NCI-H510A (cell line): ENCODE measurements at places on chromosomes 4 and X.
A peak's percentile ranks its signal among the peaks of the same experiment; 100 is the strongest.

DNA sequence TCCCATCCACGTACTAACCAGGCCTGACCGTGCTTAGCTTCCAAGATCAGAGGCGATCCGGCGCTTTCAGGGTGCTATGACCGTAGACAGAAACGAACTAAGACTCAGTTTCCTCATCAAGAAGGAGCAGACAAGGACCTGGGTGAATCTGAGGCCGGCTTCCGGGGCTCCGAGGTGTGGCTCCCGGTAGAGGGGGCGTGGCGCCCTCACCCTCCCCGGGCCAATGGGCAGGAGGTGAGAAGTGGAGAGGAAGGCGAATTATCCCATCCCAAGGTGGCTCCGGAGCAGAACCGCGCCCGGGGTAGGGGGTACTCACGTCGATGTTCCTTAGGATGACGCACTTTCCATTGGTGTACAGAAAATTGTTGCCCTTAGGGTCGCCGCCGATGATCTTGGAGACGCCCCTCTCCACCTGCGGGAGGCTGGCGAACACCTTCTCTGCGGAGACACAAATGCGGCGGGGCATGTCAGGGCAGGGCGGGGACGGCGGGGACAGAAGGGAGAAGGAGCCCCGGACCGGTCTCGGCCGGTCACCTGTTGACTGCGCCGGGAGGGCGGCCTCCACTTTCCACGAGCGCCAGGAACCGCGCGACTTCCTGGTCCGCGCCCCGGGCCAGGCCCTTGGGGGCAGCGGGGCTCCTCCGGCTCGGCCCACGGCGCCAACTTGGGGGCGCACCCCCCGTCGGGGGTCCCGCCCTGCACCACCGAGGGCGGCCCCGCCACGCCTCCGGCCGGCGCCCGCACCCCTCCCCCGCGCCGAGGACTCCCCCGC lies 616 bp downstream of the WDR1 start:
- peak; percentile 26 for DNase-seq

DNA sequence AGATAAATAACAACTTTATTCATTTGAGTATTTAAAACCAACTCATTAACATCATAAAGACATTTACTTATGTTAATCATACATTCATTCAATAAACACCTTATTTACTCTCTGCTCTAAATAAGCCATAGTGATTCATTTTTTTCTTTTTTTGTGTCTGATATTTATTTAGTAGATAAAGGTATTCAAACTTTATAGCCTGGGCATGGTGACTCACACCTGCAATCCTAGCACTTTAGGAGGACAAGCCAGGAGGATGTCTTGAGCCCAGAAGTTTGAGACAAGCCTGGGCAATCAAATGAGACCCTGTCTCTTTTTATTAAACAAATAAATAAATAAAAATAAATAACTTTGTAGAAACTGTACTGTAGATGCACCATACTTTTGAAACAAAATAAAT lies 771.3 kb upstream of the PCDH7 start:
- DNase-seq: no peak

DNA sequence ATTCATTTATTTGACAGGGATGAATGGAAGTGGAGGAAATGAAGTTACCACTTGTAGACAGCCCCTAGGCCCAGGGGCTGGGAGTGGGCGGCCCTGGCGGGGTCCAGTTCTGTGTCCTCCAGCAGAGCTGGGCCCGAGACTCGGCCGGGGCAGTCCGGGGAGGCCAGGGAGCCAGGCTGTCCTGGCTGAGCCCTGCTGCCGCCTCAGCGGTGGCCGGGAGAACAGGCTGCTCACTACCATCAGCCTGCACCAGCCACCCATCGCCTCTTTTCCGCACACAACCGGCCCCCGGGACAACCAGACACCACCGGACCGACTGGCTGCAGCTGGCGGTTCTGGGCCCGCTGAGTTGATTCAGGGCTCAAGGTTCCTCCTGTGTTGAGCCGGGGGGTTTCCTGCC lies 25.6 kb downstream of the CLDN34 start:
- DNase-seq: no peak

DNA sequence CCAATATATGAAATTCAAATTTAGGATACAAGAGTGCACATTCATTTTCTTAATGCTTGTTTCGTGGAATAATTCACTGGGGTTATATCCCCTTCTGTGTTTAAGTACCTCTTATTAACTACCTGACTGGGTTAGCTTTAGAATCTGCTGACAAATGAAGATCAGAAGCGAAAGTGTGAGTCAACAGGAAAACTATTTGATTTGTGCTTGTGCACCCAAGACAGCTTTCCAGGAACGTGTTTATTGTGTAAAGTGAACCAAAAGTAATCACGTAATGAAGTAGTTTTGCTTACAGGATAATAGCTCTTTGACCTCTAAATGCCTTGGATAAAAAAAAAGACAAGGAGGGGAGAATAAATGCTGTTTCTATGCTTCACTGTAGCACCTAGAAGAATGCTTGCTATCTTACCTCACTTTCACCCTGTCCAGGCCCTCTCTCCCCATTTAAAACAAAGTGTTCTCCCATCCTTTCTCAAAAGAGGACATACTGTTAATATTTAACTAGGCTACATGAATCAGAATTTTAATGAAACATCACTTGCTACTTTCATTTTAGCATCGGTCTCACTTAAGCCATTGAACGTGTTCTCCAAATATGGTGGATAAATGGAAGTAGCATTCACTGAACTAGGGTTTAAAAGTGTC lies 141.9 kb downstream of the THOC2 start:
- no peak for DNase-seq

GRCh38 chrX:97705936-97706335 lies 822.2 kb downstream of the RPA4 start:
- no peak for DNase-seq

DNA sequence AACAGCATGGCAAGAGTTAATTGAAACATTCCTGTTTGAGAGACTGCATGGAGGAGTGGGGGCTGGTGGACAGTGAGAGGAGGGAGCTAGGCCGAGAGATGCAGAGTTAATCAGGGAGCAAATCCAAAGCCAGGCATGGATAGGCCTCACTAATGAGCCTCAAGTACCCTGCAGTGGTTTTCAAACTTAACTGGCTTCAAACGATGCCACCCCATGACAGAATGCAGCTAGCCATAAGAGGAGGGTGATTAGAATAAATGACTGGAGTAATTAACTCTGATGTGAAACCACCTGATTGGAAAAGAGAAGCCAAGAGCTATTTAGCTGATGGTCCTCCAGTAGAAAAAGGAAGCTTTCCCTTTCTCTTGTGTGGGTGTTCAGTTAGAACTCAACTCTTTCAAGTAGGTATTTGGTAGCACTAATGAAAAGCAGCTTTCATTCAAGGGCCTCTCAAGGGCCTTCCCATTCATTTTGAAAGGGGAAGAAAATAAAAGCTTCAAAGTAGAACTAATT lies 215.4 kb upstream of the MAB21L2 start:
- DNase-seq: peak; percentile 38

- no peak for DNase-seq
Measured at GRCh38 chr4:82624819-82625218, 63.0 kb upstream of the TMEM150C start.

GRCh38 chr4:159899596-159899995 lies 796.7 kb downstream of the RAPGEF2 start:
- DNase-seq: no peak

- no peak for DNase-seq
Measured at GRCh38 chr4:84563002-84563401, 19.9 kb upstream of the CDS1 start.

GRCh38 chr4:101348995-101349800 lies 1.9 kb upstream of the PPP3CA start:
- DNase-seq: no peak

DNA sequence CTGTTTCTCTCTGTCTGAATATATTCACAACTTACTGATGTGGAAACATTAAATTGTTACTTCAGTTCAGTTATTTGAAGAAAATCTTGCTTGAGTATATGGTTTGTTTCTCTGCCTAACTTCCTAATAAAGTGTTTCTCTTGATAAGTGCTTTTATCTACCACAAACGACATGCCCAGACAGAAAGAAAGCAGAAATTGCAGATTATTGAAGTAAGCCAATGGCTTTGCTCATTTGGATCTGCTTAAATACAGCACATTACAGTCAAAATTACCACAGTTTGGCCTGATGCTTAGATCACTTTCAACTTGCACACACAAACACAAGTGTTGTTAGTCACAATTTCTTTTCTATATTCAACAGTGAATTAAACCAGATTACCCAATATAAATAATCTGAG lies 68.0 kb downstream of the ATOH1 start:
- DNase-seq: no peak

GRCh38 chrX:119518371-119518770 lies 46.8 kb downstream of the STEEP1 start:
- no peak for DNase-seq

DNA sequence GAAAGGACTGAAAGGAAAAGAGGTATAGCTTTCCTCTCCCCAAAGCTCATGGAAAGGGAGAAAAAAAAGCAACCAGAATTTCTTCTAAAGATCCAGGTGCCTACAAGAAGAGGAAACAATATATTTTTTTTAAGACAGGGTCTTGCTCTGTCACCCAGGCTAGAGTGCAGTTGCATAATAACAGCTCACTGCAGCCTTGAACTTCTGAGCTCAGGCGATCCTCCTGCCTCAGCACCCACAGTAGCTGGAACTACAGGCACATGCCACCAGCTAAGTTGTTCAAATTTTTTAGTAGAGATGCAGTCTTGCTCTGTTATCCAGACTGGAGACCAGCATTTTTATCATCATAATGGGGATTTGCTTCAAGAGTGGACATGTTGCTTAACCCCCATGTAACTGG lies 30.5 kb upstream of the BBS12 start:
- no peak for DNase-seq

DNA sequence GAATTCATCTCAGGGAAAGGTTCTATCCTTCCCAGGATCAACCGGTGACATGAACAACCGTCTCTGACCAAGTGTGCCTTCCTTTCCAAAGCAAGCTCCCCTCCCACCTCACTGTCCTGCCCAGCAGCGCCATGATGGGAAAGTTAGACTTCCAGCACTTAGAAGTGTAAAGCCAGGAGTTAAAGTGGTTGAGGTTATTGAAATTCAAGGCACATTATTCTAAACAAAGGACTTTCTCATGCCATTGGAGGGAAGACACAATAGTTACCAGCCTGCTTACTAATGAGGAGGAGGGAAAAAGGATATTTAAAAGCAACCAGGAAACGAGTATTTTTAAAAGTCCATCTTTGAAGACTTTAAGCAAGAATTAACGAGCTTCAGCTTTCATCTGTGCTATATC lies 96.8 kb downstream of the NSUN7 start:
- no peak for DNase-seq

DNA sequence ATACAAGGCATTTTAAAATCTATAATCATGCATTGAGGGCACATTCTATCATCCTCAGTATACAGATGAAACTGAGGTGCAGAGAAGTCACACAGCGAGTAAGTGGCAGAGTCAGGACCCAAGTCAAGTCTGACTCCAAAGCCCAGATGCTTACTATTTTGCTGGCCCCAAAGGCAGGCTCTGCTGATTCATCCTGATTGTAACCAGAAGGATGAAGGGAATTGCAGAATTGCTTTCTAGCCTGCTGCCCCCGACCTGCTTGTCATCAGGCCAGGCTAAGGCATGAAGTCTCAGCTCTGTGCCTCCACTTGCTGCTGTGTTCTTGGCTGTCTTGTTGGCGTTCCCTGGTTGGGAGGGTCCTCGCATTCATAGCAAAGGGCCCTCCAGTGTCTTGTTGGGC lies 62.7 kb downstream of the SLC9A6 start:
- DNase-seq: no peak

DNA sequence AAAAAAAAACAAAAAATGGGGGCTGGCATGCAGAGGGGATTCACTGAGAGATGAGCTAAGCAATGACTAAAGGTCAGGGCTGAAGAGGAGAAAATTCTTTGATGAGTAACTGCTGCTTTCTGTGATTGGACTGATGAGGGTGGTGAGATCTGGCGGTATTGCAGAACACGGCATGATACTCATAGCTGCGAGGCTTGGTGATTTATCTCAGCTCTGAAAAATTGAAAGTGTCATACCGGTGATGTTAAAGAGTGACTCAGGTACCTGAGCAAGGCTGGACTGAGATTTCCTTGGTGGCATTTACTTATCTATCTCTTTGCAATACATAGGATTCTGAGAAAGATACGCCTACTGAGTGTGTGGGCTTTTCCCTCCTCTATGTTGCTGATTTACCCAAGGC lies 204.1 kb upstream of the DDX53 start:
- DNase-seq: no peak

DNA sequence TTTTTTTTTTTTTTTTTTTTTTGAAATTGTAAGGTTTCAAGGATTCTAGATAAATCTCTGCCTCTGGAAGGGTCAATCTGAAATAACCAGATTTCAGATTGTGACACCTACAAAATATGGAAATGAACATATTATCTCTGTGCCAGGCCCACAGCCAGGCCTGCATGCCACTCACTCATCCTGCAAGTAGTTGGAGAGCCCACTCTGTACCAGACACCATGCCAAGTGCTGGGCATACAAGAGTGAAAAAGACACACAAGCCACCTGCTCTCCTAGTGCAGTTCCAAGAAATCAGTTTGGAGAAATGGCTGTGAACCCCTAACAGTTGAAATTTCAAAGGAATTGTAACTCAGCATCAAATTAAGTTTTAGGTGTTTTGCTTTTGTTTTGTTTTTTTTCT lies 145.9 kb upstream of the NOCT start:
- DNase-seq: no peak

GRCh38 chrX:66489339-66489738 lies 149.5 kb downstream of the EDA2R start:
- no peak for DNase-seq

DNA sequence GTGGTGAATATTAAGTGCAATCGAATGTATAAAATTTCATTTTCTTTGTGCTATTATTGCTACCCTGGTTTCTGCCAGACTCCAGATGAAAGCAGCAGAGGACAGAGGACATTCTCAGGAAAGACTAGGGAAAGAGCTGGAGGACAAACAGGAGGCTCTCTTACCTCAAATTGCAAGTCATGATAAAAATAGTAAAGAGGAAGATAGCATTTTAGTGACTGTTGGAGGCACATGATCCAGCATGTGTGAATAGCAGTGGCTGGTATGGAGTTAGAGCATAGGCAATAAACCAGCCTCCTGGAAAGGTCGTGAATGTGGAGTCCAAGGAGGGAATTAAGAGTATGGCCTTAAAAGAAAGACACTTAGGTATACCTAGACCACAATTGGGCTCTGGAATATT lies 1040.0 kb downstream of the STPG2 start:
- DNase-seq: no peak

GRCh38 chr4:155772459-155773195 lies 13.8 kb downstream of the GUCY1B1 start:
- no peak for DNase-seq

- DNase-seq: no peak
Measured at GRCh38 chr4:1347410-1347864, 429 bp downstream of the UVSSA start.

DNA sequence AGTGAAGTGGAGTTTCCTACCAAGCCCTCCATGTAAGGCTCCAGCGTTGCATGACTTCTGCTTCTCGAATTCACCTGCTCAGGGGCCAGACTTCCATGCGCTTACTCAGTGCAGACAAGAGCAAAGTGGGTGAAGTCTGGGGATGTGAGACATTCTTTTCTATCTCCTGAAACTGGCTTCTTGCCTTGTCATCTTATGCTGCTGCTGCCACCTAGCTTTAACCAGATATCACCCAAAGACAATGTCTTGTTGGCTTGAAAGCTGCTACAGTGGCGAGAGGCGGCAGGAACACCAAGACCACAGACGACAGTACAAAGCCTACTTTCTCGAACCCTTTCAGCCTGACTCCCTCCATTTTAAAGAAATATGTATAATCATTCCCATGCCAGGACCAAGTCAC lies 103.6 kb upstream of the ADGRG2 start:
- no peak for DNase-seq
